Central memory CD8-positive, alpha-beta T cell (primary cell): ENCODE measurements at places on chromosomes 16 and 17.

DNA sequence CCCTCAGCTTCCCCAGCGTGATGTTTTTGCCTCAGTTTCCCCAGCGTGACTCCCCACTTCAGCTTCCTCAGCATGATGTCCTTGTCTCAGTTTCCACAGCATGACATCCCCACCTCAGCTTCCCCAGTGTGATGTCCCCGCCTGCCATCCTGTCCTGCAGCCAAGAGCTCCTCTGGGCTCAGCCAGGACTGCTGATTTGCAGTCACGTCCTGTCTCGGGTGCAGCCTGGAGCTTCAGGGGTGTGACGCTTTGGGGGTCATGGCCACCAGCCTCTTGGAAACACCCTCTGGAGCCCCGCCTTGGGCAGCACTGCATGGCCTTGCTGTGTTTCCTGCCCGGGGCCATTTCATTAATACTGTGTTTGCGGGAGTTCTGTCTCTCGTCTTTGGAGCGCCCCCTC lies 16.5 kb upstream of the NUDT16L1 start:
- DNase-seq: no peak
- H3K27me3 ChIP-seq: no peaks in the 10 kb centered on the region
- H3K27ac ChIP-seq: peak overlapping the region; percentile 92
- H3K4me3 ChIP-seq: peak overlapping the region; percentile 62
- peaks cover 26% of the 10 kb centered on the region for H3K4me1 ChIP-seq

GRCh38 chr16:83964684-83965443 lies 3.2 kb upstream of the NECAB2 start:
- H3K36me3 ChIP-seq: peaks cover 2% of the 10 kb centered on the region
- H3K27me3 ChIP-seq: peaks cover 20% of the 10 kb centered on the region
- H3K27ac ChIP-seq: no peak overlapping the region
- H3K4me3 ChIP-seq: no peak overlapping the region
- DNase-seq: no peak
- peaks cover 6% of the 10 kb centered on the region for H3K4me1 ChIP-seq

GRCh38 chr17:36977066-36977465 lies 28.3 kb downstream of the AATF start:
- H3K27me3 ChIP-seq: no peaks in the 10 kb centered on the region
- H3K4me3 ChIP-seq: no peak overlapping the region
- no peak for DNase-seq
- H3K27ac ChIP-seq: no peak overlapping the region
- H3K36me3 ChIP-seq: peaks cover 14% of the 10 kb centered on the region

DNA sequence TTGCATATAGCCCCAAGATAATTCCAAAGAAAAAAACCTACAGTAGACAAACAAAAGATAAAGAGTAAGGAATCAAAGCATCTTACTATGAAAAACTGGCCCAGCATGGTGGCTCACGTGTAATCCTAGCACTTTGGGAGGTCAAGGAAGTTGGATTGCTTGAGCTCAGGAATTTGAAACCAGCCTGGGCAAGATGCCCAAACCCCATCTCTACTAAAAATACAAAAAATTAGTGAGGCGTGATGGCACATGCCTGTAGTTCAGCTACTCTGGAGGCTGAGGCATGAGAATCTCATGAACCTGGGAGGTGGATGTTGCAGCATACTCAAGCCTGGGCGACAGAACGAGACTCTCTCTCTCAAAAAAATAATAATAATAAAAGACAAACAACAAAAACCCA lies 764.7 kb upstream of the KIF2B start:
- H3K4me3 ChIP-seq: no peak overlapping the region
- no peak for DNase-seq
- no peaks in the 10 kb centered on the region for H3K4me1 ChIP-seq
- H3K36me3 ChIP-seq: no peaks in the 10 kb centered on the region
- no peaks in the 10 kb centered on the region for H3K27me3 ChIP-seq

DNA sequence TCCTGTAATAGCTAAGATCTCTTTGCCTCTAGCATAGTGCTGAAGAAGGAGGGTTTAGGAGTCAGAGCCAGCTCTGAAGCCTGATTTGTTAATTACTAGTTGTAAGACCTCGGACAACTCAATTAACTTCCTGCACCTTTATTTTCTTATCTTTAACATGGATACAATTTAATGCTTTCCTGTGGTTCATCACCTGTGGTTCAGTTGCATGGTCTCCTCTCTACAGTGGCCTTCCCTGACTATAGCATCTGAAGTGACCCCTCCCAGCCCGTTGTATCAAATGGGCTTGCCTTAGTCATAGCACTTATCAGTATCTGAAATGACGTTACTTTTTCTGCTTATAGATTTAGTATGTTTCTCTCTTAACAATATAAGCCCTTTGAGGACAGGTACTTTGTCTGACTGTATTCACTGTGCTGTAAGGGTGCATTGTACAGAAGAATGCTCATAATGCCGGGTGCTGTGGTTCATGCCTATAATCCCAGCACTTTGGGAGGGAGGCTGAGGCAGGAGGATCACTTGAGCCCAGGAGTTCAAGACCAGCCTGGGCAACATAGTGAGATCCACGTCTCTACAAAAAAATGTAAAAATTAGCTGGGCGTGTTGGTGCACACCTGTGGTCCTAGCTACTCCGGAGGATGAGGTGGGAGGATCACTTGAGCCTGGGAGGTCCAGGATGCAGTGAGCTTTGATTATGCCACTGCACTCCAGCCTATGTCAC lies 2.6 kb upstream of the NDE1 start:
- peaks cover 16% of the 10 kb centered on the region for H3K36me3 ChIP-seq
- DNase-seq: no peak
- no peak overlapping the region for H3K4me3 ChIP-seq
- H3K4me1 ChIP-seq: peaks cover 17% of the 10 kb centered on the region
- H3K27ac ChIP-seq: no peak overlapping the region
- H3K27me3 ChIP-seq: no peaks in the 10 kb centered on the region

- H3K27me3 ChIP-seq: peaks cover 79% of the 10 kb centered on the region
- no peaks in the 10 kb centered on the region for H3K36me3 ChIP-seq
- peaks cover 10% of the 10 kb centered on the region for H3K4me1 ChIP-seq
- no peak overlapping the region for H3K4me3 ChIP-seq
Observed at GRCh38 chr16:58497468-58497867, 2.5 kb upstream of the NDRG4 start.

- DNase-seq: no peak
- no peak overlapping the region for H3K4me3 ChIP-seq
- H3K27me3 ChIP-seq: no peaks in the 10 kb centered on the region
- H3K4me1 ChIP-seq: peaks cover 10% of the 10 kb centered on the region
- H3K27ac ChIP-seq: no peak overlapping the region
Observed at GRCh38 chr17:4893272-4893671, 6.1 kb upstream of the C17orf107 start.

- no peak overlapping the region for H3K27ac ChIP-seq
- DNase-seq: no peak
- no peak overlapping the region for H3K4me3 ChIP-seq
- H3K27me3 ChIP-seq: peaks cover 10% of the 10 kb centered on the region
- peaks cover 5% of the 10 kb centered on the region for H3K36me3 ChIP-seq
- H3K4me1 ChIP-seq: peaks cover 5% of the 10 kb centered on the region
Observed at GRCh38 chr17:60416368-60416925, 5.8 kb upstream of the CHCT1 start.
